ENCODE measurements at places on chromosomes 12 and 14. TPM values are rescaled to one million over a fixed set of nuclear protein-coding genes. Genes with fewer than 3 reads are reported as not detected.

The GALNT16 gene
- total RNA-seq: 8.4 TPM

The SMOC1 gene
- total RNA-seq: 3.1 TPM

The KRT1 gene
- total RNA-seq: 2.1 TPM

The UNC79 gene
- total RNA-seq: under 0.01 TPM

The CSRP2 gene
- total RNA-seq: 20.4 TPM

The GLI1 gene
- 5.2 TPM for total RNA-seq
